Activated T-cell treated with anti-CD3 and anti-CD28 coated beads for 48 hours (primary cell): ENCODE measurements at places on chromosomes 2 and 18.

DNA sequence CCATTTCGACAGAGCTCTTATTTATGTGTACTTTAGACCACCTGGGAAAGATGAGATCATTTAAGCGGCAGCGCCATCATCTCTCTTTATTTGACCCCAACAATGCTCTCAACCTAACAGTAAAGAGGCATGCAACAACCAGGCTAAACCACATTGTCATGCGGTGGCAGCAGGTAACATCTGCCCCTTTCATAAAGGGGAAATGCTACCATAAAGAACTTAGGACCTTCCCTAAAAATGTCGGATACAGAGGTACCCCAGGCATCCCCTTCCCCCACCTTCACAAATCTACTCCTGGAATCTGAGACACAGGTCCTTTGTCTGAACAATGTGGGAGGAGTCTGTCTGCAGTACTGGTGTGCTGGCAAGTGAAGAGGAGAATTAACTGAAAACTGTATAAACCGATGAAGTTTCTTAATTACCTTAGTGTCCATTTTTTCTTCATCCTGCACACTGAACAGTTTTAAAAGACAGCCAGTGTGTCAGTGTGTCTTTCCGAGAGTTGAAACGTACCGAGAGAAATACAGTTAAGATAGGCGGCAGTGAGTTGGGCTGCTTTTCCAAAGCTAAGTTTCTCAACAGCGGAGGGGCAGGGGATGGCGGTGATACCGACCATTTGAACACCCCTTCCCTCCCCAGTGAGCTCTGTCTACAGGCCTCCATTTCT, 1.9 kb downstream of the MEX3C start:
- no peak for DNase-seq

GRCh38 chr2:200125444-200126284, 170.3 kb downstream of the MAIP1 start:
- no peak for DNase-seq

- no peak for DNase-seq
These were observed 90.0 kb upstream of the PPP1CB start for GRCh38 chr2:28661589-28662001.

- DNase-seq = no peak
These were observed 638 bp upstream of the LPIN1 start for GRCh38 chr2:11745613-11746375.

DNA sequence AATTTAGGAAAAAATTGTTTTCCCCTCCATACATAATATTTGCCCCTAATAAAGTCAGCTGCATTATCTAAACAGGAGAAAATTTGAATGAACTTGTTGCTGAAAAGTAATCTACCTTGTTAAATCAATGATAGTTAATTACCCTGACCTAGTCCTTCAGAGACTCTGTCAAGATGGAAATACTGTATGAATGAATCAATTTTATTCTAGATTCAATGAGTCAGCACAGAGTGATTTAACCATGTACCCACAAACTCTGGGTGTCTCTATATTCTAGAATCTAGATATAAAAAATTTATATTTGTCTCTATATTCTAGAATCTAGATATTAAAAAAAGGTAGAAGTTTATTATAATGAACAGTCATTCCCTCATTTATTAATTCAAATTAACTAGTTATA, 36.2 kb downstream of the NDUFAF7 start:
- DNase-seq = no peak
